ENCODE measurements at places on chromosomes 7 and 10. TPM values are rescaled to one million over a fixed set of nuclear protein-coding genes. Genes with fewer than 3 reads are reported as not detected.
A peak's percentile ranks its signal among the peaks of the same experiment; 100 is the strongest.

GRCh38 chr7:2170576-2171521 is 61.9 kb downstream of the MAD1L1 start:
- no peak for DNase-seq

DNA sequence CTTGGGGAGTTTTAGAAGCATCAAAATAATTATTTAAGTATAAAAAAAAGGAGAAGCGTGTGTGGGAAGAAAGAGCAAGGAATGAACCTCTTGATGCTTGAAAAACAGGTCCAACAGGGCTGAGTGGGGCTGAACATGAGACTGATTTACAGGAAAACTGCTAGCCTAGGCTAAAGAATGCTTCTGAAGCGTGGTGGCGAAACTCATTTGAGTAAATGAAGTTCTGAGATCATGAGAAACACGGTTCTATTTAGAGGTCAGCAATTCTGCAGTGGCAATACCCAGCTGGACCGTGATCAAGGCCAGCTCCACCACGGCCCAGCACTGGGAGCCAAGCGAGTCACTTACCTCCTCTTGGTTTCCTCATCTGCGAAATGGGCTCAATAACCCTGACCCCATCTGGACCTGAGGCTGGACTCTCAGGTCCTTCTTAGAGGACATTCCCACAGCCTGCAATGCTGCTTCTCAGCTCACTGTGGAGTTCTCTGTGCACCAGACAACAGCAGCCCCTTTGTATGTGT is 140.1 kb upstream of the ADAM12 start:
- DNase-seq = no peak

- no peak for DNase-seq
Measured at GRCh38 chr10:67669978-67670377, 26.0 kb downstream of the CTNNA3 start.

DNA sequence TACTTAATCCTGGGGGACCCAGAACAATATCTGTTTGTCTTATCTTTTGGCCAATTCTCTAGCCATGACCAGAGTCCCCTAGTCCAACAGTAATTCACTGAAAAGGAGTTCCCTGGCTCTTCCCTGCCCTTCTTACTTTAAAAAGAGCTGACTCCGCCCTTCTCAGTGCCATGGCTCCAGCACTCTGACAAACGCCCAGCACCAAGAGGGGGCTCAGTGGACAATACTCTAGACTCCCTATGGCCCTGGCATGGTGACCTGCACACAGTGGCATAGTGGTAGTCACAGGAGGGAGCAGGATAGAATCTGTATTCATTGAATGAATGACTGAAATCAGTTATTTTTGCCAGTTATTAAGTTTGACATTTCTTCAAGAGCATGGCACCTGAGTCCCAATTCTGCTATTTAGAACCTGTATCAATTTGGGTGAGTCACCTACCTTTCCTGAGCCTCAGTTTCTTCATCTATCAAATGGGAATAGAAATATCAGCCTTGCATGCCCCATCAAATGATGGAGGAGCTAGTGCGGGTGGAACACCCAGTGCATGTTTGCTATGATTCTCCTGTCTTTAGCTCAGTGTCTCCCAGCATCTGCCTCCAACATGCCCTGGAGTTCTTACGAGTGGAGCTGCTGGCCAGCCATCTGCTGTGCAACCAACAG is 69.4 kb downstream of the CLEC2L start:
- DNase-seq = no peak

GRCh38 chr7:39085590-39086049 is 107.9 kb downstream of the POU6F2 start:
- no peak for DNase-seq

DNA sequence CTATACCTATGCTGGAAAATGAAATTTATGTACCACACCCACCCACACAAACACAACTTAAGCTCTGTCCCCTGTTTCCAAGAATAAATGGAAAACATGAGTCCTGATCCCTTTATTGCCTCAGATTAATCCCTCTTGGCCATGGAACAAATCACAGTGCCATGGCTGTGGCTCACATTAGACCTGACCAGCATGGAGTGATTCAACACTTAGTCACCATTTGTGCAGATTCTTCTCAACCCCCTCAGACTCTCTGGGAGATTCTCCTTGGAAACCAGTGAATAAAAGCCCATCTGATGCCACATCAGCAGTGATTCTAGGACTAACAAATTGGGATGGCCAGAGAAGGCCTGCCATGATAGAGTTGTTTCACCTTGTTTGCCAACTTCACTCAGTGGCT is 204.4 kb upstream of the TMEM72 start:
- no peak for DNase-seq

GRCh38 chr10:64973391-64973790 is 1452.2 kb downstream of the REEP3 start:
- DNase-seq = no peak

DNA sequence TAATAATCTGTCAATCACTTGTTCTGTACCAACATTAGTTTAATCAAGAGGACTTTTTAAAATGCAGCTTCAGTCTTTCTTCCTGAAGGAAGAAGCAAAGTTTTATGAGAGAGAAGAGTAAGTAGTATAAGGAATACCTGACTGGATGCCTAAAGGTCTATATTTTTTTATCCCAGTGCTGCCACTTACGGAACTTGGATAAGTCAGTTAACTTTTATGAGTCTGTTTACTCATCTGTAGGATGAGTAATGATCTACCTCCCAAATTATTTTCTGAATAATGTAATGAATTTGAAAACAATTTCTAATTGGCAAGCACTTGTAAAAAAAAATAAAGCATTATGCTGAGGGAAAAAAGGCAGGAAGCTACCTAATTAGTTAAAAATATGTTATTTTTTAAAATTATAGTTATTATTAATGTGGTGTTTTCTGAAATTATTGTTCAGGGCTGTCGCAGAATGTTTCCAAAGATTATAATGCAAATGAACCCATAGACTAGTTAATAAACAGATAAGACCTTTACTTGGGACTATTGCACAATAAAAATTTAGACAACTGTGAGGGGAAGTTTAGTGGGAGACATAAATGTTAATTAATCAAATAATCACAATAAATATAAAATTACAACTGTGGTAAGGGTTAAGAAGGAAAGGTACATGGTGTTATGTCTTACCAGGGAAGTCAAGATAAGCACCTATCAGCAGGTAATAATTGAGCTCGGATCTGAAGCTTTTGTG is 24.6 kb downstream of the SLK start:
- no peak for DNase-seq

DNA sequence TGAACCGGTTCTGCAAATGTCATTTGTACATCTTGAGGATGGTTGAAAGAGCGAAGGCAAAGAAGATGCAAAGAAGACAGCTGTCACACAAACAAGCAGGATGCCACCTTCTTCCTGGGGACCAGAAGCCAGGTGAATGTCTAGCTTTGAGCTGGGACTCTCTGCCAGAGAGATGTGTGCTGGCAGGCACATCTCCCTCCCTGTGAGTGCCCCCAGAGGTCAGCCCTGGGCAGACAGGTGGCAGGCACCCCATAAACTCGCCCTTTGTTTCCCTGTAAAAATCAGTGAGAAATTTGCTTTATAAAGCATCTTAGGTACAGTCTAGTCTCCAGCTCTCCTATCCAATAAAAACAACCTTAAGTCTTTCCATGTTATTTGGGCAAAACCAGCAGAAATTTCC is 2.6 kb upstream of the TCERG1L start:
- DNase-seq = no peak

DNA sequence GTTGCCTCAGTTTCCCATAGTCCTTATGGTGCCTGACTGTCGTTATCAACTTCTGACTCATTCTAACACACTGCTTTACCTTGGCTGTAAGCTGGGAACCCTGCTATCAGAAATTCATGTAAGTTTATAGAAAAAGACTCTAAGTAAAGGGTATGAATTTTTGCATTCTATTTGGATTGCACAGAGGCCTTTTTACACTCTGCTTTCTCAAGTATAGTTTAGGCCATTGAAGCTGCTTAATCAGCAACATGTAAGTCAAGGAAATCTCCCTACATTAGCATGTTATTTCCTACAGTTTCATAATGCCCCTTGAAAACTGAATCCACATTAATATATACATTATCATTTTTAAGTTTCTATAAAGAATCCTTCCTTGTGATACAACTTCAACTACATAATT is 17.1 kb upstream of the ITGB8 start:
- DNase-seq = no peak

DNA sequence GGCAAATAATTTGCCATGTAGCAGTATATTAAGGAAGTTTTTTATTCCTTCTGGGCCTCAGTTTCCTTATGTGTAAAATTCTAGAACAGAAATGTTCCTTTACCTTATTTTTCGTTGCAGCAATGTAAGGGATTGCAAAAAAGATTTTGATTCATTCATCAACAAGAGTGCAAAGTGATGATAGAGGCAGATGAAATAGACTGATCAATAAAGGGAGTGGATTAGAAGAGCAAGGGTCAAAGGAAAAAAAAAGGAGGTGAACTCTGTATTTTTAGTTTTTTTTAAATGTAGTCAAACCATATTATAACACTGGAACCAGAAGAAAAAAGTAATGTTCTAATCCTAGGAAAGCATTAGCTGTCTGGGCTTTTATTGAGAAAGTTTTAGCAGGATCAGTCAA is 14.7 kb downstream of the TPST1 start:
- DNase-seq = no peak

DNA sequence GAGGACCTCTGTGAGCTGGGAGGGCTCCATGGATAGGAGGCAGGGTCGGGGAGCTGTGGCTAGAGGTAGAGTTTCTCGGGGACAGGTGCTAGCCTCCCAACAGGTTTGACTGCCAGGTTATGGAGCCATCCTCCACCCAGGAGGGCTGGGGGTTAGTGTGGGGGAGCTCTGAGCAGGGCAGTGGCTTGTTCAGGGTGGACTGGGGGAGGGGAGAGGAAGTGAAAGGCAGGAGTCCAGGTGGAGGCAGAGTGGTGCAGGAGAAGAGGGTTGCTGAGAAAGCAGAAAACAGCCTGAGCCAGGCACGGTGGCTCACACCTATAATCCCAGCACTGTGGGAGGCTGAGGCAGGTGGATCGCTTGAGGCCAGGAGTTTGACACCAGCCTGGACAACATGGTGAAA is 40.5 kb upstream of the HSPB1 start:
- no peak for DNase-seq

- DNase-seq = no peak
Measured at GRCh38 chr7:13713092-13713491, 276.4 kb downstream of the ETV1 start.

- DNase-seq = no peak
Measured at GRCh38 chr7:28484606-28484935, 72.3 kb downstream of the CREB5 start.

- DNase-seq = no peak
Measured at GRCh38 chr7:16130111-16131110, 290.9 kb downstream of the CRPPA start.

GRCh38 chr7:16919440-16919839 is 37.7 kb upstream of the AGR3 start:
- no peak for DNase-seq

DNA sequence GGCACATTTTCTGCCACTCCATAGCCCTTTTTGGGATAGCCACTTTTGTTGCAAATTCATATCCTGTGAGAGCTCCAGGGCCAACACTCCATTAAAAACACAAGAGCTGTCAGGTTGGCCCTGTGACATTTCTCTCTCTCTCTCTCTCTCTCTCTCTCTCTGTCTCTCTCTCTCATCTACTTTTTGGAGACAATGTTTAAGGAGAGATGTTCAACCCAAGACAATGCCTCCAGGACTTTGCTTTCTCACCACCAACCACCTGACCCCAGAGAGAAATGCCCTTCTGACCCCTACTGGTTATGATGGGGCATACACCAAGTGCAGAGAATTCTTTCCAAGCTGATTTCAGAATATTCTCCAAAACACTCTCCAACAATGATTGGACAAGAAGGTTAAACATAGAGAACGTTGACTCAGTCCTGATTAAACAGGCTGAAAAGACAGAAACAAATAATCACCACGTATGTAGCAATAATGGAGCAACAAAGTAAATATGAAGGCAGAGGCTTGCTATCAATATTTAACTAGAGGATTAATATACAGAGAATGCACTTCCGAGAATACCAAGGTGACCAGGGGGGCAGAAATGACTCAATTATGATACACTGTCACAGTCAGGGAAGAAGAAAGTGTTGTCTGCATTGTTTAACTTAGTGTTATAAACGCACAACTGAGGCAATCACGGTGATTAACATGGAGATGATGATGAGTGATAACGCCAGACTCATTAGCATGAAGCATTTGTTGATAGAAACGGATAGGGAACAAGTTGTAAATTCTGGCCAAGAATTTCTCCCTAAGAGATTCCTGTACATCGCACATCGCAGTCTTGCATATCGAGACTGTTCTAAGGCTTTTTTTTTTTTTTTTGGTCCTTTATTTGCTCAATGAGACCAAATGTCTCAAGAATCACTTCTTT is 178.5 kb downstream of the NRP1 start:
- DNase-seq = peak; percentile 53

DNA sequence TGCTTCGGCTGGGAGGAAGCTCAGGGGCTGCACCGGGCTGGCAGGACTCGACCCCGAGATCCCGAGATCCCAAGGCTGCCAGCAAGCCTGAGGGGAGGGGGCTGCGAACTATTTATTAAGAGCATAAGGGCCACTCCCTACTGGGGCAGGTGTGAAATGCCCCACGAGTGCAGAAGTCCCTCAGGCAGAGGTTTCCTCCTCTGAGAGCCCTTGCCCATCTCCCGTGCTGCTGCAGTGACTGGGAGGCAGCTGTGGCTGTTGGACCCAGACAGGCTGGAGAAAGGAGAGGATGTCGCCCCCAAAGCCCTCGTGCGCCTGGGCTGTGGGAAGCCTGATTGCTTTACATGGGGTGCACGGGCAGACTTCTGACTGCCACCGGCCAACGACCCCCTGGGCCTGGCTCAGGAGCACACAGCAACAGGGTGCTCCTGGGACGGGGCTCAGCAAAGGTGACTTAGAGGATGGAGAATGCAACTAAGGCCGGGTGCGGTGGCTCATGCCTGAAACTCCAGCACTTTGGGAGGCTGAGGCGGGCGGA is 39.8 kb downstream of the RGS10 start:
- DNase-seq = no peak

GRCh38 chr7:150950496-150951180 is 27.5 kb downstream of the KCNH2 start:
- no peak for DNase-seq

GRCh38 chr7:6260291-6261187 is 11.9 kb downstream of the CYTH3 start:
- DNase-seq = no peak

DNA sequence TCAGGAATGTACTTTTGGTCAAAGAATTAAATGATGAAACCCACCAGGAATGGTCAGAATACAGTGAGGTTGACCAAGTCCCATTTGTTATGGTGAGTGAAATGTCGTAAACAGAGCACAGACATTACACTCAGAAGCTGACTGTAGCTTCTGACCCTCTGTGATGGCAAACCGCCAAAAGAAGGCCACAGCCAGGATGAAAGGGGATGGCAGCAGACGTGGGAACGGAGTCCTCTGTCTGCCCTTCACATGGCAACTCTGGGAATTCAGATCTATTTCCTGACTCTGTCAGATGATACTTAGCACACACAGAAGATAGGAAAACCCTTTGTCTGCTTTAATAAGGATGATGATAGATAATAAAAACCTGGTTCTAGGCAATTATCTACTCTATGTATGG is 757.1 kb downstream of the SORCS3 start:
- no peak for DNase-seq

GRCh38 chr7:816751-817671 is 15.3 kb upstream of the SUN1 start:
- DNase-seq = peak; percentile 42

The GPR85 gene
- total RNA-seq = not detected

The FXYD4 gene
- total RNA-seq = not detected

The NYAP1 gene
- total RNA-seq = 0.13 TPM

The SRRM3 gene
- total RNA-seq = not detected

The MCM10 gene
- total RNA-seq = 40.7 TPM

The TEX47 gene
- total RNA-seq = not detected

Data from activated CD4-positive, alpha-beta memory T cell treated with anti-CD3 and anti-CD28 coated beads, Interleukin-2, amount 10 ng/mL, durations not matched to agents 7 days and 5 days (primary cell).